ENCODE measurements at places on chromosomes 5 and 9. TPM values are rescaled to one million over a fixed set of nuclear protein-coding genes. Genes with fewer than 3 reads are reported as not detected.

DNA sequence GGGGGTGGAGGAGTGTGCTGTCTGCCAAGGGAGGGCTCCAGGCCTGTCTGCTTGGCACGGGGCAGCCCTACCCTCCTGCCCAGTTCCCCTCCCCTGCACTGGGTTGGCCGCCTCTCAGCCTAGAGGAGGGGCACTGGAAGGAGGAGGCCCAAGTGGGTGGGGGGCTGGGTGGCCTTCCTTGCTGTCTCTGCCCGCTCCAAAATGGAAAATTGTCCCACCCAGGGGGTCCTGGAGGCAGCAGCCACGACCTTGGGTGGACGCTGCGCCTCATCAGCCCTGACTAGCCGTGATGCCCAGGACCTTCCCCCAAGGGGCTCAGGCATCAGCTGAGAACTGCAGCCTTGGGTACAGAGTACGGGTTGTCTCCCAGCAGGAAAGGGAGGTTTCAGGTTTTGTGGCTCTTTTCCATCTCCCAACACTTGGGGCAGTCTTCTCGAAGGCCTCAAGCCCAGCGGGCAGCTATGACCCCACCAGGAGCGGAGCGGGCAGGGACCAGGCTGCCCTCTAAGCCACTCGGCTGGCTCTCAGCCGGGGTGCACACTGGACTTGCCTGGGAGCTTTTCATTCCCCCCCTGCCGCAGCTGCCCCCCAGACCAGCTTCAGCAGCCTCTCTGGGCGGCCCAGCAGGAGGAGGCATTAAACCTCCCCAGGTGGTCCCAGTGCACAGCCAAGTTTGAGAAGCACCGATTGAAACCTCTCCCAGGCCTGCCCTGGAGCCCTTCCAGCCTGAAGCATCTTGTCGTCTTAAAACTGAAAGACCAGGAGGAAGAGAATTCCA lies 20.6 kb downstream of the NTNG2 start:
- DNase-seq = no peak

DNA sequence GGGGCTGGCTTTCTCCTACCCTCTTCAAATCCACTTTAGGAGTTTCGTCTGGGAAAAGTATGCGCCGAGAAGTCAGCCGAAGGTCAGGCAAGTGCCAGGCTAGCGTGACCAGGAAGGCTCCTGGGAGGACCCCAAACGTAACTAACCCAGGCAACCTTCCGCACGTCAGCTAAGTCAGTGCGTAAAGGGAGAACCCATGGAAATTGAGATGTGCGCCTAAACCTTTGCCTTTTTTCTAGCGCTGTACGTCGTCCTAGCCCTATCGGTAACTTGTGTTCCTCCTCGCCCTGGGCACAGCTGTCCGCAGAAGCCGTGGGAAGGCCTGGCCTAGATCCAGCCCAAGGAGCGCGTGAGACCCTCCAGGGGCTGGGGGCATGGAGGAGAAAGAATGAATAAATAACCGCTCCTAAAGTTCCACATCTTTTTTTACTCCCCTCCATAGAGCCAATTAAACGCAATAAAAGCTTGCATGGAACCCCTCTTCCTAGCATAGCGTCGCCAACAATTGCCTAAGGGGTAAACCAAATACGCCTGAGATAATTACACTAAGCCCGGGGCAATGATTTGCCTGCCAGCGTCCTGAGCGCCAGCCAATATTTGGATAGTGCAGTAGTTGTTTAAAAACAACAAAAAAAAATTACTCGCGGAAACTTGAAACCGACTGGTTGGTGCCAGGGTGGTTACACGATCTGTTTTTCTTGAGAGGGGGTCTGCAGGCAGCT lies 4.0 kb upstream of the FOXB2 start:
- no peak for DNase-seq

- DNase-seq = no peak
Observed at GRCh38 chr9:131278702-131279111, 2.4 kb upstream of the FAM78A start.

DNA sequence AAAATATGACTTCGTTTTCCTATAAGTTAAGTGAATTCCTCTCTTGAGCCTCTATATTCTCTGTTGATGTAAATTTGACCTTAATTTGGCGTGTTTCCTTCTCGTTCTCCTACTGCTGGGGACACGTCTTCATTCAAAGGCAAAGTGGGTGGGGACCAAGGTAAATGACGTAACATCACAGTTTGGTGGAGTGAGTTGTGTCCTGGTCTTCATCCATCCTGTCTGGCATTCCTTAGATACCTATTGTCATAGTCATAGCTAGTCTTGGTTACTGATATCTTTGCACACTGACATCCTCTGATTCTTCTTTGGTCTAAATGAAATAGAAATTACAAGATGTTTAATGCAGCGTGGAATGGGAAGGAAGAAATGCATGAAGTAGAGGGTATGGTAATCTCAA lies 108.5 kb downstream of the NNT start:
- DNase-seq = no peak

DNA sequence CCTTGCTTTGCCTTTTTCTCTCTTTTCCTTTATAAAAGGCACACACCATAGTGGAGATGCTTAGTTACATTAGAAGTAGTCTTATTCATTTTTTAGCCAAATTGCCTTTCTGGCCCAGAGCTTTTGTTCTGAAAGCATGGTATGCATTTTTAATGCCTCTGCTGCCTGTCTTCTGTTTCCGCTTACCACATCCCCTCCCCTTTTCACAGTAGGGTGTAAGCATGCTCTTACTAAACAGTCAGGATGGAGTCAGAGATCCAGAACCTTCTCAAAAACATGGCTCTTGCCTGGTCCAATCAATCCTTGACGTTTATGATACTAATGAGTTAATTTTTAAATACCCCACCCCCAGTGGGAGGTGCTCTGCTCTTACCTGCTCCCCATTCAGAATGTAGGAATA lies 22.5 kb downstream of the PPP3R2 start:
- no peak for DNase-seq

- DNase-seq = no peak
Observed at GRCh38 chr5:106127985-106128384, 1542.8 kb downstream of the EFNA5 start.

- DNase-seq = no peak
Observed at GRCh38 chr5:158283397-158283796, 424.5 kb upstream of the CLINT1 start.

GRCh38 chr5:160496334-160496733 lies 74.7 kb downstream of the PTTG1 start:
- DNase-seq = no peak

PCDHGC5 gene
- 0.24 TPM for total RNA-seq

GLRA1 gene
- total RNA-seq = not detected
